ENCODE measurements at places on chromosomes 2 and 18. TPM values are rescaled to one million over a fixed set of nuclear protein-coding genes. Genes with fewer than 3 reads are reported as not detected.

Gene KRCC1
- 24.5 TPM for total RNA-seq

Gene RAB17
- 0.19 TPM for total RNA-seq

Gene PPP4R3B
- 52.0 TPM for total RNA-seq

Gene IL1RL2
- 1.7 TPM for total RNA-seq

Gene CRYBA2
- not detected for total RNA-seq

Gene SH2D6
- total RNA-seq = not detected

Gene ALK
- not detected for total RNA-seq

Gene CRYGC
- not detected for total RNA-seq

Gene HOXD3
- 0.28 TPM for total RNA-seq

Gene MC5R
- total RNA-seq = under 0.01 TPM

Gene RGPD3
- 0.85 TPM for total RNA-seq

Gene HRH4
- total RNA-seq = under 0.01 TPM

Gene CFAP53
- 0.85 TPM for total RNA-seq

Gene TTC39C
- 11.1 TPM for total RNA-seq

Gene KCNJ13
- not detected for total RNA-seq

Measured in regular cardiac myocyte (primary cell).